ENCODE measurements at places on chromosomes 4 and X.

DNA sequence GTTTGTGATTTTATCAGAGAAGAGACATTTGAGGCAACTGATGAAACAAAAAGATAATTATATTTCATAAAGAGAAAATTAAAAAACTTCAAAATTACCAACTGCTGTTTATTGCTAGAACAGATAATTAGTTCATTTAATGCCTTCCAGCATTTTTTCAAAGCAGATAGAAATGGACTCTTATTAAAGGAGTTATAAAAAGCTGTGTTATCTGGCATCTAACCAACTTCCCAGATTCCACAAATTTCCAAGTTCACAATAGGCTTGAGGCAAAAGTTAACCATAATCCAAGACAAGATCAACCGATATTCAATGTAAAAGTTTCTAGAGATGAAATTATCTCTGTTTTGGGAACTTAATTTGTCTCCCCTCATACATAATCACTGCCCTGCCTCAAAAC lies 152.4 kb downstream of the TSPAN5 start:
- DNase-seq: no peak

DNA sequence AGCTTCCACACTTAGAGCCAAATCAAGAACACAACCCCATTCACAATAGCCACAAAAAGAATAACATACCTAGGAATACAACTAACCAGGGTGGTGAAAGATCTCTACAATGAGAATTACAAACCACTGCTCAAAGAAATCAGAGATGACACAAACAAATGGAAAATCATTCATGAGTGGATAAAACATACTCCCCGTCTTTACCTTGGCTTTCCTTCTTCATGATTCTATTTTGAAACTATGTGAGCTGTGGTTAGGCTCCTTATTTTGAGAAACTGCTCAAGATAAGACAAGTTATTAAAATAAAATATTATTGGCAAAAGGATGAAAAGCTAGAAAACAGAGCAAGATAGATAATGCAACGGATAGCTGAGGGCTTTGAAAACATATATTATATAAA lies 598.1 kb upstream of the FAT1 start:
- no peak for DNase-seq

GRCh38 chr4:99629962-99630554 lies 27.6 kb downstream of the C4orf54 start:
- DNase-seq: no peak

DNA sequence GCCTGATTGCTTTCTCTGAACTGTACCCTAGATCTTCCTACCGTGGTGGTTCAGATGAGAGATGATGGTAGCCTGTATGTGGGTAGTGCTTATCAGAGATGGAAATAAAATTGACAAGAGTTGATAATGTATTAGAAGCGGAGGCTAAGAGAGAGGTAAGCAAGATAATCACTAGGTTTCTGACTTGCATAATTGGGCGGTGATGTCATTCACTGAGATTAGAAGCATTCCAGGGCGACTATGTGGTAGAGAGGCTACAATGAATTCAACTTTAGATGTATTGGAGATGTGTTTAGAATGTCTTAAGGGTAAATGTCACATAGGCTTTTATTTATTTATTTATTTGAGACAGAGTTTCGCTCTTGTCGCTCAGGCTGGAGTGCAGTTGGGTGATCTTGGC lies 415 bp upstream of the TENM3 start:
- no peak for DNase-seq

GRCh38 chr4:19063662-19064061 lies 1042.1 kb upstream of the LCORL start:
- DNase-seq: no peak

DNA sequence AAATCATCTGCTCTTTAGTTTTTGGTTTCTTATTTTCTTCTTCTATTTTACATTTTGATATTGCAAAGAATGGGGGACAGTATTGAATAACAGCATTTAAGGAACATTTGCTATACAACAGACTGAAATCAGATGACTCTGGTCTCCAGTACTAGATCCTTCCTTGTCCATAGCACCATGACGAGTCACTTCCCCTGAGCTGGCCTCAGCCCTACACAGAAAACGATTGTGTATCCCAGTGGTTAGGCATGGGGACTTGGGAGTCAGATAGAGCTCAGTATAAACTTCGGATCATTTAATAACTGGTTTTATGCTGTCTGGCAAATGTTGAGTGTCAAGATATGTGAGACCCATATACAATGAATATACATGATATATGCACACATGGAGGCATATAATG lies 44.7 kb upstream of the BEX4 start:
- DNase-seq: no peak

DNA sequence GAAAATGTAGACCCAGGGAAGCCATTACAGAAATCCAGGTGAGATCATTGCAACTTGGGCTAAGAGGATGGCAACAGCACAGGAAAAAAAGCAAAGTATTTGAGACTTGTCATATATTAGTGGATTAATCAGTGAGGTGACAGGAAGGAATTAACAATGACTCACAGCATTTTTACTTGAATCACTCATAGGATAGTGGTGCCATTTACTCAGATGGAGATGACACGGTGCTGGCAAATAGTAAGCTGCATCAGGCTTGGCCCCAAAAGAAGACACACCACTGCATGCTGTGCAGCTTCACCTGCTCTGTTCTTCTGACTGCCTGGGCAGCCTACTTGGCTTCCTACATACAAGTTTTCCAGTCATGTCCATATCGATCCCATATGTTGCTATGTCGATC lies 144.8 kb downstream of the FRYL start:
- DNase-seq: no peak

- no peak for DNase-seq
Observed at GRCh38 chrX:80334583-80334982, 85.7 kb upstream of the TENT5D start.

DNA sequence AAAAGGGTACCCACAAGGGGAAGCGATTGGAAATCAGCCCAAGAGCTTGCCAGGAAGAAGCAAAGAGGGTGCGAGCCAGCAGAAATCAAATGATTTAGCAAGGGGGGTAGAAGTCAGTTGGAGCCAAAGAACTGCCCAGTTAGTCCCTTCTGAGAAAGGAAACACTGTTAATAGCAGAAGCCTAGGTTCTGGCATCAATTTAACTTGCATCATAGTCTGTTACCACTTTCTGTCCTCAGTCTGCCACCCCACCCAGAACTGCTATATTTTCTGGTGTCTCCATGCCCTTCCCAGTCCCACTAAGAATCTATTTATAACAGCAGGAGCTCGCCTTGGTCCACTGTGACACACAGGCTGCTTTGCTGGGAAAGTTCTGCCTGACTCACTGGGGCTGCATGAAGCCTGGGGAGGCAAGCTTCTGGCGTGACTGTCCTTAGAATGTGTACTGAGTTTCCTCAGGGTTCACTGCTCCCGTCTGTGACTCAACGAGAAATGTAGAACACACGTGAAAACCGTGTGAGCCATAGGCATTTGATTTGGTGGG lies 157.8 kb upstream of the TTC29 start:
- no peak for DNase-seq

DNA sequence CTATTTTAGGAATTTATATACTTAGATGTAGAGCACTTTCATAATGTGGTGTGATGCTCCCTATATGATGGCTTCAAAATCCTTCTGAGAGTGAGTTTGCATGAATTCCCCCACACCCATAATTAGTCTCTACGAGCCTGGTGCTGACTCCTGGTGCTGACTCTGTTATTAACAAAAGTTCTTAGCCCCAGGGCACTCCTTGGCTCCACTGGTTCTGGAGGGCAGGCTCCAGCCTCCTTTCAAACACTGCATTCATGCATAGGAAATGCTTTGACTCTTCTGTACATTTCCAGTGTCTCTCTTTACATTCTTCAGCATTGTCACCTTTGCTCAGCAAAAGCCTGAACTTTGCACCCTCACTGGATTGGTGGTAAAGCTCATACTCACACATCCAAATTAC lies 64.0 kb downstream of the LNX1 start:
- DNase-seq: no peak

GRCh38 chr4:143512978-143513313 lies 556 bp upstream of the SMARCA5 start:
- DNase-seq: no peak

DNA sequence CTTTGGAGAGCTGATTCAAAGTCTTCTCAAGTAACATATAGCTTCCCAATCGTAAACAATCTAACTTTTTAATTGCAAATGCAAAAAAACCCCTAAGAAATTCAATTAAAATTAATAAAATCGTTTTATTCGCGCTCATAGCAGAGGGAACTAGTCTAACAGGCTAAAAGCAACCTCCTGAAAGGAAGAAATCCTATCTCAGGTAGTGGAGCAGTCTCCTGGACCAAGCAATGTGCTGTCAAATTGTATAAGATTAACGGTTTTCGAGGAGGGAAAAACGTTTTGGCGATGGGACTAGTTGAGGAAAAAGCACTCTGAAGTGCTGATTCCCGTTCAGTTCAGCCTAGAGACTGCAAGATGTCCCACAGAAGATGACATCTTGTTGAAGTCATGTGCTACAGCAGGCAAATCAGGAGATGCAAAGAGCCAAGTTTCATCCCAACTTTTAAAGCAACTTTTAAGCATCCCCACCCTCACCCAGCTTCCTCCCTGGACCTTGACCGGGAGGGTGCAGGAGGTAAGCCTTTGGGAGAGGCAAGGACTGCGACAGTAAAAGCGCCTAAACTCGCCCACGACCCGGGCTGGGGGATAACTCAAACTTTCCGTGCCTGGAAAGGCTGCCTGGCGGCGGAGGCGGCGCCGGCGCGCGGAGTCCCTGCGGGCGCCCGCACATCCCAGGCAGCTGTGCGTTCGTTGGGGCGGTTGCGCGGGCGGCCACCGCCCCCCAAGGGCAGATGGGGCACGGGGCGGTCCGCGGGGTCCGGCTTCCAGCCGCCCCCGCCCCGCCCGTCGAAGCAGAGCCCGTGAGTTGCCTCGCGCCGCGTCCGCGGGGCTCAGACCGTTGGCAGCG lies 784 bp downstream of the MAP7D3 start:
- DNase-seq: peak; percentile 12

DNA sequence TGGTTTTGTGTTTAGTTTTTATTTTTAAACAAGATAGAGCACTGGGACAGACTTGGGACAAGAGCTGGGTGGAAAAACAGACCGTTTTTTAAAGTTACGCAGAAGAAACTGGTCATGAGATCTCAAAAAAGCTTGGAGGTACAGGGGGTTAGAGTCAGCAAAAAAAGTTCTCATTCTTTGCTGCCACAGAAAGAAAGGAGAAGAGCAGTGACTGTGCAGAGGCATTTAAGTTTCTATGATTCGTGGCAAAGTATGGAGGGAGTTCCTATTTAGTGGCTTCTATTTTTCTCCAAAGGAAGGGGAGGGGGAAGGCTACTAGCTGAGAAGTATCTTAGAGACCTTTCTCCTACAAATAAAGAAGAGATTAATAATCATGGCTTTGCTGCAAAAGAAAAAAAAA lies 68.3 kb downstream of the MANBA start:
- no peak for DNase-seq

GRCh38 chr4:71147261-71147660 lies 153.8 kb downstream of the DCK start:
- no peak for DNase-seq

GRCh38 chr4:181877329-181877848 lies 365.8 kb upstream of the TENM3 start:
- no peak for DNase-seq

DNA sequence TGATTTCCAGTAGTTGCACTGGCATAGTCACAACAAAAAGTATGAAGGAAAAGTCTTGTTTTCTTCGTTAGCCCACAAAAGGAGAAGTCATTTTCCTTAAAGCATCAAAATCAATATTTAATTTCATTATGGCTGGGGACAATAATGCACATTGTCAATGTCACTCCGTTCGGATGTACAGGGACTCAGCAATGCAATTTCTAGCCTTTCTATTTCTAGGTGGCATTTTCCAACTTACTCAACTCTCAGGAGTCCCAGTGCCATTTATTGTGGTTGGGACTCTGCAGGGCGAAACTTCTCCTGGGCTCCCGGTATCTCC lies 99.6 kb downstream of the CEP135 start:
- DNase-seq: no peak

- DNase-seq: no peak
Observed at GRCh38 chrX:40097504-40098263, at the start of gene BCOR. TSS of gene BCOR (minus strand) at chrX:40097958. CDS start at chrX:40077929, 20,029 bp downstream.

GRCh38 chr4:128716338-128716737 lies 93.2 kb upstream of the JADE1 start:
- DNase-seq: no peak

- peak; percentile 23 for DNase-seq
Observed at GRCh38 chr4:143482840-143483239, 30.7 kb upstream of the SMARCA5 start.

DNA sequence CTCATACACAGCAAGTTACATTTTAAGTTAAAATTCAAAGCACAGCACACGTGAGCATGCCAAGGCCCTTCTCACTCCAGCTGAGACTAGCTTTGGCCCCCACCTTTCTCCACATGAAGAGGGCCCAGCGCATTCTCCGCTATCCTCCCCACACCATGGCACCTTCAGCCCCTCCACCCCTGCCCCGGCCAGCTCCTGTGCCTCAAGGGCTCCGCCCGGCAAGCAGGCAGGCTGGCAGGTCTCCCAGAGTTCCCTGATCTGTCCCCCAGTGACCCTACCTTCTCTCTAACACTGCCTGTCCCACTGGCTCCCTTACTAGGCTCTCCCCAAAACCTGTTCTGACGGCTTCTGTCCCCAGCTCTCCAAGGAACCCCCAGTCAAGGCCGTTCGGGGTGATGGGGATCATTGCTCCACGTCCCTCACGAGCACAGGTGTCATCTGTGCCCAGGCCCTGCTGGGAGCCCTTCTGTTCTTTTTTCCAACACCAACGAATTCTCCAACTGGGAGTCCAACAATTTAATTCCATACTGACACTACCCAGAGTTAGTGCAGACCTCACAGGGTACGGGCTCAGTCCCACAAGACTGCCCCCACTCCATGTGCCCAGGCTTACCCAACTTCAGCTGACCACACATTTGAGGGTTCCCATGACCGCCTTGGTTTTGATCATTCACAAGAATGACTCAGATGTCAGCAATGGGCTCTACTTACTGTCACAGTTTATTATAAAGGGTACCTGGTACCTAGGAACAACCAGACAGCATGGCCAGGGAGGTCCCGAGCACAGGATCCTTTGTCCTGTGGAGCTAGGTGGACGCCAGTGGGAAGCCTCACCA lies 4.2 kb downstream of the LETM1 start:
- DNase-seq: no peak

DNA sequence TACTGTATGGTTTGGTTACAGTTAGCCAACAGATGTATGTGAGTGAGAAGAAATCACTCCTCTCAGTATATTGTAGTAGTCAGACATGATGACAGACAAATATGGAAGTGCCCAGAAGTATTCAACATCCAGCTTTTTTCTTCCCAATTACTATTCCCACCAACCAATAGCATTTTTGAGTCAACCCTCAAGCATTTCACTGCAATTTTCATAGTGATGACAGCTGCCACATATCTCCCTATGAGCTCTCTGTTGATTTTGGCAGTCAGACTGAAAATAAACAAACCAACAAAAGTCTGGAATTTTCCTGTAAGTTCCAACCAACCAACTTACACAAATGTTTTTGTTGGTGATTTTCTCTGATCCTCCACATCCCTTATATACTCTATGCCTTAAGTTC lies 8.2 kb upstream of the TRAM1L1 start:
- DNase-seq: no peak

GRCh38 chr4:24140892-24141291 lies 251.0 kb upstream of the PPARGC1A start:
- no peak for DNase-seq
